Stimulated activated naive CD8-positive, alpha-beta T cell treated with anti-CD3 and anti-CD28 coated beads, Interleukin-15, amount 100 ng/mL, for 72 hours (primary cell): ENCODE measurements at places on chromosomes 7 and 10.

GRCh38 chr10:92350411-92350810 lies 59.4 kb downstream of the MARCHF5 start:
- no peak for DNase-seq

- no peak for DNase-seq
Observed at GRCh38 chr10:50464004-50464409, 159.7 kb downstream of the SGMS1 start.

- no peak for DNase-seq
Observed at GRCh38 chr10:28320799-28321198, 17.9 kb upstream of the MPP7 start.

GRCh38 chr7:45923290-45923689 lies 2.2 kb upstream of the IGFBP3 start:
- DNase-seq = peak; percentile 66

- no peak for DNase-seq
Observed at GRCh38 chr10:71865561-71866041, 14.6 kb upstream of the PSAP start.

- no peak for DNase-seq
Observed at GRCh38 chr10:127319691-127320090, 123.3 kb upstream of the INSYN2A start.

GRCh38 chr7:126449611-126450268 lies 803.0 kb downstream of the GRM8 start:
- no peak for DNase-seq

- no peak for DNase-seq
Observed at GRCh38 chr7:133829336-133829897, 297.7 kb upstream of the LRGUK start.

- DNase-seq = no peak
Observed at GRCh38 chr7:119925581-119926289, 347.2 kb upstream of the KCND2 start.

DNA sequence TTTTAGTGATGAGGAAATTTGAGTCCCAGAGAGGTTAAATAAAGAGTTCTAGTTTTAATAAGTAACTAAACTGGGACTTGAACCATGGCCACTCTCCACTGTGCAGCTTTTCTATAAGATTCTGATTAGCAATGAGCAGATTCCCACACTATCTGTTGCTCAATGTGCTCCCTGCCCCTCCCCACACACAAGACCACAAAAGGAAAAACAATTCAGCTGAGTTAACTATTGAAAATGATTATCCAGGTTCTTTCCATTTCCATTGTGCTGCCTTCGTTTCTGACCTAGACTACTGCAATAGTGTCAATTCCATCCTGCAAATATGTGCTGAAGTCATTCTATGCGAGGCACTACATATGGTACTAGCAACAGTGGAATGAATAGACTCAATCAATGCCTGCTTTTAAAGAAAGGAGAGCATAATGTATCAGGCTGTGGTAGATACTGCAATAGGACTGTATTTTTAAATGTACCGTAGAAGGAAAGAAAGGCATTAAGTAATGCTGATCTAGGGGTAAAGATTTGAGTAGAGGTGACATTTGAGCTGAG lies 97.0 kb downstream of the SEMA3C start:
- no peak for DNase-seq

DNA sequence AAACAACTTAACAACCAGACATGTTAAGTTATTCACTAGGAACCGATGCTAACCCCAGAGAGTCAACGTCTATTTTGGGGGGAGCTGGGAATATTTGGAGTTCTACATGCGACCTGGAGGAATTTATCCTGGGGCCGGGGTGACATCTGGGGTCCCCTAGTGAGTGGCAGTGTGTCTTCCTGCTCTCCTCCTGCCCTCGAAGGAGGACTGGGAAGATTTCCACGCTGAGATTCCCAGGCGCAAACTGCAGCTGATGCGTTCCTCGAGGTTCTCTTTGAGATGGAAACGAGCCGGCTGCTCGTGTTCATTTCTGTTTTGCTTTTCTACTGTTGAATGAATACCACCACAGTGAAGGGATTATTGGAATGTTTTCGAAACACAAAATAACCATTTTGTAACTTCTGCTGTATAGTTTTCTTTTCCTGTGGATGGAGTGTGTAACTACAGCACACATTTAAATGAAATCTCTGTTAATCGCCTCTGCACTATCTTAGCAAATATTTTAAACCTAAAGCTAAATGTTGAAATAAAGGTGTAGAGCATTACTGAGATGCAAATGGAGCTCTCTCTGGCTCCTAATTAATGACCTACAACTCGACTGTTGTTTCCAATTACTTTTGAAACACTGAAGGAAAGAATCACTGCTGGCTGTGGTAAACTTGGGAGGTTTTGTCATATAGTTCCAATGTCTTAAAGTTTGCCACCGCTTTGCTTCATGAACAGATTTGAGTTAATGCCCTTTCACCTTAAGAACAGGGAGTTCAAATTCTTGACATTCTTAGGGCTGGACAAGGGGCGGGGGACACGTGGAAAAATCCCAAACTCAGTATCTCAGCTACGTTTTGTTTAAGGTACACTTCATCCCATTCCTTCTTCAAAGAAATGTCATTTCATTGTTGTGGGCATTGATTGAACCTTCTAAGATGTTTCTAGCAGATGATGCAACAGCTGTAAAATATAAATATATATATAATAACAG lies 21.1 kb downstream of the GATA3 start:
- no peak for DNase-seq

DNA sequence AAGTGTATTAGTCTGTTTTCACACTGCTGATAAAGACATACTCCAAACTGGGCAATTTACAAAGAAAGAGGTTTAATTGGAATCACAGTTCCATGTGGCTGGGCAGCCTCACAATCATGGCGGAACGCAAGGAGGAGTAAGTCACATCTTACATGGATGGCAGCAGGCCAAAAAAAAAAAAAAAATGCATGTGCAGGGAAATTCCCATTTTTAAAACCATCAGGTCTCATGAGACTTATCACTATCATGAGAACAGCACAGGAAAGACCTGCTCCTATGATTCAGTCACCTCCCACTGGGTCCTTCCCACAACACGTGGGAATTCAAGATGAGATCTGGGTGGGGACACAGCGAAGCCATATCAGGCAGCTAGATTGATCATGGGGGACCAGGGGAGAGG lies 136.8 kb downstream of the EXOC4 start:
- no peak for DNase-seq

GRCh38 chr7:67625257-67625737 lies 628.7 kb downstream of the TYW1 start:
- DNase-seq = peak; percentile 27

DNA sequence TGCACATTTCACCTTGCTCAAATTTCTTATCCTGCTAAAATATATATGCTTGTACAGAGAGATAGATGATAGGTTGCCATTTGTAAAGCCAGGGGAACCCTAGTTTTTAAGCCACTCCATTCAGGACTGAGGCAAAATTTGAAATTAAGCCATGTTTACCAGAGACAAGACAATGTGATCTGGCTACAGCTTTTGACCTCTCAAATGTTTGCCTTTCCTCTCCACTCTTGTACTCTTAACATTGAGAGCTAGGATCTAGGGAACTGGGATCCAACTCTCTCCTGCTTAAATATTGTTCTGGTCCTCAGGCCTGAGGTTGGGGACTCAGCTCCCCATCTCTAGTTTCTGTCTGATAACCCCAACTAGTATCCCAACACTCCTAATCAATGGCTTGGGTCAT lies 15.9 kb downstream of the HYAL4 start:
- no peak for DNase-seq

- no peak for DNase-seq
Observed at GRCh38 chr10:75375838-75376237, 25.7 kb downstream of the ZNF503 start.

- DNase-seq = no peak
Observed at GRCh38 chr10:104928734-104929133, 287.6 kb downstream of the SORCS3 start.

DNA sequence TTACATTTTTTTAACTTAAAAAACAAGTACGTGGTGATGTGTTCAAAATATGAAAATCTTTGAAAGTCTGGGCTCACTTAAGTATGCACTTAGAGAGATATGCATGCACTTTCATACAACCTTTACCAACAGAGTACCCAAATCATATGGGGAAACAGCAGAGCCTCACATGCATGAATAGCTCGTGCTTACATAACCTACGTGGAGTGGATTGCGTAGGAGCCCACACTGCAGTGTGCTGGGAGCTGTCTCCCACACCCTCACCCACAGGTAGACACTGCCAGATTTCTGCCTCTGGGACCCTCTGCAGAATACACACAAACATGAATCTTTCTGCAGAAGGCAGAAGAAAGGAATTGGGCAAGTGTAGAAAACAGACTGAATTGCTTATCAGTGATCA lies 581 bp downstream of the CLCN1 start:
- no peak for DNase-seq

GRCh38 chr10:13453896-13454295 lies 74.9 kb downstream of the BEND7 start:
- DNase-seq = peak; percentile 10

DNA sequence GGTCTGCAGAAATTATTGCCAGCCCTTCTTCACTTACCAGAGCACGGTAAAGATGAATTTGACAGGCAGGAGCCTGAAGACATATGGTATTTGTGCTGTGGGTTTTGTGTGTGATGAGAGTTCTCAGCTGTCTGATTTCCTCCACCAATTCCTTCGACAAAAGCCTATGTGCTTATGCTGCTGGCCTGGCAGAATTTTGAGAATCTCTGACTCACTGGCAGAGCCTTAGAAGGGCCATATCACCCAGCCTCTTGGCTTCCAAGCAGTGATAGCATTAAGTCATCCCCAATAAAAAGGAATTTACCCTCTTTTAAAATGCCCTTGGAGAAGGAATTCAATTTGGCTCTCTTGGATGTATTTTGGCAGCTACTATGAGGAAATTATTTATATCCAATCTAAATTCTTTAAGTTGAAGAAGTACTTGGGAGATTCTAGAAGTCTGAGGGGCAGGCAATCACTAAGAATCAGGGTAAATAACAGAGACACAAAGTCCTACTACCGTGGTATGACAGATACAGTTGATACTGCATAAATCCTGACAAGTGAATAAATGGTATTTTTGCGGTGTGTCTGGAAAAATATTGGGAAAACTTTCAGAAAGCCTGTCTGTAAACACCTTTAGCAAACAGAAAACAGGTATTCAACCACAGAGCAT lies 68.6 kb upstream of the EFCAB10 start:
- DNase-seq = no peak

- DNase-seq = no peak
Observed at GRCh38 chr7:47355684-47356083, 226.2 kb downstream of the TNS3 start.

GRCh38 chr10:31947144-31947926 lies 18.7 kb upstream of the ARHGAP12 start:
- DNase-seq = no peak

GRCh38 chr10:82574081-82574480 lies 699.1 kb downstream of the NRG3 start:
- DNase-seq = no peak

- DNase-seq = no peak
Observed at GRCh38 chr10:6351495-6351894, 148.8 kb downstream of the PFKFB3 start.

DNA sequence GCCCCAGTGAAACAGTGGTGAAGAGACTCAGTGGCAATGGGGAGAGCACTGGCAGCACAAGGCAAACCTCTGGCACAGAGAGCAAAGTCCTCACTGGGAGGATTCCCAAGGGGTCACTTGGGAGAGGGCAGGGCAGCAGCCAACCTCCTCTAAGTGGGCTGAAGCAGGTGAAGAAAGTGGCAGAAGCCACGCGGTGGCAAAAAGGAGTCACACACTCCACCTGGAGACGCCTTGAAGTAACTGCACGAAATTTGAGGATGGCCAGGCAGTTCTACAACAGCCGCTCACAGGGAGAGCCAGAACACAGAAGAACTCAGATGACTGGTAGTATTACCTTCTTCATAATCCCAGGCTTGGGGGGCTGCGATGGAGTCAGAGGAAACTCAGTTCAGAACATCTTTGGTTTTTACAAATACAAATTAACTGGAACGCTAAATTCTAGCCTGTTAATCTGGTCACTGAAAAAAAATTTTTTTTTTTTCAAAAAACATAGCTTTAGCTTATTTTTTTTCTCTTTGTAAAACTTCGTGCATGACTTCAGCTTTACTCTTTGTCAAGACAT lies 574 bp upstream of the IL6 start:
- peak; percentile 48 for DNase-seq

DNA sequence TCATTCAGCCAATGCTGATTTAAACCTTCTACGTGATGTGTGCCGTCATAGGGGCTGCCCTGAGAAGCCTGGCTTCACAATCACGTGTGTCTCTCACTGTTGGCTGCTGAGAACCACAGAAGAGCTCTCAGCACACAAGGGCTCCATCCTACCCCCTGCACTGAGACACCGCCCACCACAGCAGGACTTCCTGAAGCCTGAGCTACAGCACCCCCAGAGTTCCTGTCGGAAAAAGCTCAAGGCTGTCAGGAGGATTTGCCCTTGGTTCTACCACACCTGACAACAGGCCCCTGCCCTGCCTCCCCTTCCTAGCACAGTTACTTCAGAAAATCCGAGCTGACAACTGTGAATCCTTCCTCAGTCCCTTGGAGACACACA lies 191.9 kb downstream of the MAD1L1 start:
- no peak for DNase-seq

- DNase-seq = peak; percentile 24
Observed at GRCh38 chr10:30510184-30510931, 76.4 kb downstream of the MAP3K8 start.

- DNase-seq = no peak
Observed at GRCh38 chr7:157024716-157025115, 14.3 kb upstream of the MNX1 start.

GRCh38 chr10:106043863-106044262 lies 1120.6 kb downstream of the SORCS1 start:
- DNase-seq = no peak

DNA sequence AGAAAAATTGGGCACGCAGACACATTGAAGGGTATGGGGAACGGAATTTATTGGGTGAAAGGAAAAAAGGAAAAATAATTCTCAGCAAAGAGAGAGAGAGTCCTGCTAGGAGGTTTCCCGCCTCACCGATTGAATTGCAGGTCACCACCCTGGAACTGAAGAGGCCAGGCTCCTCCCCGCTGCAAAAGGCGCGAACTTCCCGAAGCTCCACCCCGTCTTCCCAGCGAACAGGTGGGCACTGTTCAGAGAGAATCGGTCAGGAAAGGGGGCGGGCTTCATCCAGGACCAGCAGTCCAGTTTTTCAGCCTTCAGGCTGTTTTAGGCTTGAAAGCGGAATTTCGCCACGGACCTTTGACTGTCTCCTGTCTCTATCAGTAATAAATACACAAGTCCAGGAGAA lies 27.3 kb upstream of the CADPS2 start:
- no peak for DNase-seq

GRCh38 chr7:33792041-33792440 lies 113.3 kb upstream of the BMPER start:
- no peak for DNase-seq

DNA sequence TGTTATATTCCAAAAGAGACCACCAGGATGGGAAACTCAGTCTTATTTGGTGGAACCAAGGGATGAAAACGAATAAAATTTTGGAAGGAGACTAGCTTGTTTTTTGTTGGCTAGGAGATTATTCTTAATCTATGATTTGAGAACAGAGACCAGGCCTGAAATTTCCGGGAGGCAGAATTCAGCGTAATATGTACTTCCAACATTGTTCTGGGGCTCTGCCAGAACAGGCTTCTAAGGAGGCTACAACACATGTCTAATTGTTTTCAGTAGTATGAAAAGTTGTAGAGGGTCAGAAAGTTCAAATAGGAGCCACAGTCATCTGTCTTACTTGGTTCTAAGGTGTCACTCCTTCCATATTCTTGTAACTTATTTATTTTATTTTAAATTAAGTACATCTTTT lies 1.7 kb downstream of the DDX21 start:
- DNase-seq = no peak

GRCh38 chr10:118003126-118003525 lies 43.6 kb downstream of the RAB11FIP2 start:
- DNase-seq = no peak
